Stimulated activated CD8-positive, alpha-beta memory T cell treated with anti-CD3 and anti-CD28 coated beads, Interleukin-7, amount 100 ng/mL, for 1 hour (primary cell): ENCODE measurements at places on chromosomes 1 and 21.

GRCh38 chr1:209727785-209728184 lies 23.1 kb downstream of the HSD11B1 start:
- no peak for DNase-seq

DNA sequence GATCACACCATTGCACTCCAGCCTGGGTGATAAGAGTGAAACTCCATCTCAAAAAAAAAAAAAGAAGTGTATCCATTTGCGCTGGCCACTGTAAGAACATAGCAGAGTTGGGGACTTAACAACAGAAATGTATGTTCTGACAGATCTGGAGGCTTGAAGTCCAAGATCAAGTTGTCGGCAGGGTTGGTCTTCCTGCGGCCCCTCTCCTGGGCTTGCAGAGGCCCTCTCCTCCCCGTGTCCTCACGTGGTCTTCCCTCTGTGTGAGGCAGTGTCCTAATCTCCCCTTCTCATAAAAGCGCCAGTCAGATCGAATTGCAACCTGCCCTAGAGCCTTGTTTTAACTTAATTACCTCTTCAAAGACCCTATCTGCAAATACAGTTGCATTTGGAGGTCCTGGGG lies 52.6 kb downstream of the MT1HL1 start:
- DNase-seq: no peak

DNA sequence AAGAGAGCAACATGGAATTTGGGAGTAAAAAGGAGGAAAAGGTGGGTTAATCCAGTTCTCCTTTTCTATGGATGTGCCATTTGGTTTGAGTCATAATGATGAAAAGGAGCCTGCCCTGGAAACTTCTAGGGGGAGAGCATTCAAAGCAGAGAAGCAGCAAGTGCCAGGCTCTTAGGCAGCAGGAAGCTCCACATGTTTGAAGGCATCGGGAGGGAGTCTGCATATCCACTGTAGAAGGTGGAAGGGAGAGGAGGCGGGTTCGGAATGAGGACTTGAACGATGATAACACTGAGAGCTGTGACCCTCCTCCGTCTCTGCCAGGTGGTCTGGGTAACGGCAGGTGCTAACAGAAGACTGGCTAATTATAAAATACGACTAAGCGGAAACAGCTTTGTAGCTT lies 128.2 kb downstream of the RYR2 start:
- DNase-seq: no peak

DNA sequence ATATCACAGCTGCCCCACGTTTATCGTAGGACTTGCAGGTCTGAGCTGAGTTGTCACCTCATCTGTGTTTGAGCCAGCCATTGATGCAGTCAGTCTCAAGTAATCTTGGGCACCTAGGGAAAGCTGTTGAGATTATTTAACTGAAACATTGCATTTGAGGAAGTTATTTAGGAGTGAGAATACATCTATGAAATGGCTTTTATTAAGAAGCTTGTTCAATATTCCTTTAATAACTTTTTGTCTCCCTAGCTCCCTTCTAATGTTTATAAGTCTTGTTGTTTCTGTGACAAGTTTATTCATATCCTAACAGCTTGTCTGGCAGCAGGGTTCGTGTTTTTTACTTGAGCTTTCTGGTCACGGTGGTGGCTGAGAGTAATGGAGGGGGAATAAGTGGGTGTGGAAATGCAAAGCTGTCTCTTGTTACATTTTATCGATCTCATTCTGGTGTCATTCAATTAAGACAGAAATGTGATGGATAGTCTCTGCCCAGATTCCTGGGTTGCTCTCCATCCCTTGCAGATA lies 555.9 kb downstream of the USP25 start:
- no peak for DNase-seq

DNA sequence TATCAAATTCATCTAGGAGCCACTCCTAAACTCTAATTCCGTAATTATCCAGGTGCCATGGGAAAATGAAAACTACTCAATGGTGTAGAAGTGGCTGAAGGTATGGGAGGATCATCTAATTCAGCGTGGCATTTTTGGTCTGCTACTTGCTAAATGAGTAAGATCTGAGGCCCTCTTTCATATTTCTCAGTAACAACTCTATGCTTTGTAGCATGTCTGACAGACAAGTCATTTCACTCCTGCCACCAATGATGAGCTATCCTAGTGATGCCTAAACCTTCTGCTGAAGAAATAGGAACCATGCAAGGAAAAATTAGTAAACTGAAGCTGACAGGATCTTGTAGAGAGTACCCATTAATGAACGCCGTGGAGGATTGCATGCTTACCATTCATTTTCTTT lies 145.3 kb downstream of the NTNG1 start:
- no peak for DNase-seq

GRCh38 chr1:110615548-110616130 lies 9.5 kb upstream of the KCNA2 start:
- no peak for DNase-seq

DNA sequence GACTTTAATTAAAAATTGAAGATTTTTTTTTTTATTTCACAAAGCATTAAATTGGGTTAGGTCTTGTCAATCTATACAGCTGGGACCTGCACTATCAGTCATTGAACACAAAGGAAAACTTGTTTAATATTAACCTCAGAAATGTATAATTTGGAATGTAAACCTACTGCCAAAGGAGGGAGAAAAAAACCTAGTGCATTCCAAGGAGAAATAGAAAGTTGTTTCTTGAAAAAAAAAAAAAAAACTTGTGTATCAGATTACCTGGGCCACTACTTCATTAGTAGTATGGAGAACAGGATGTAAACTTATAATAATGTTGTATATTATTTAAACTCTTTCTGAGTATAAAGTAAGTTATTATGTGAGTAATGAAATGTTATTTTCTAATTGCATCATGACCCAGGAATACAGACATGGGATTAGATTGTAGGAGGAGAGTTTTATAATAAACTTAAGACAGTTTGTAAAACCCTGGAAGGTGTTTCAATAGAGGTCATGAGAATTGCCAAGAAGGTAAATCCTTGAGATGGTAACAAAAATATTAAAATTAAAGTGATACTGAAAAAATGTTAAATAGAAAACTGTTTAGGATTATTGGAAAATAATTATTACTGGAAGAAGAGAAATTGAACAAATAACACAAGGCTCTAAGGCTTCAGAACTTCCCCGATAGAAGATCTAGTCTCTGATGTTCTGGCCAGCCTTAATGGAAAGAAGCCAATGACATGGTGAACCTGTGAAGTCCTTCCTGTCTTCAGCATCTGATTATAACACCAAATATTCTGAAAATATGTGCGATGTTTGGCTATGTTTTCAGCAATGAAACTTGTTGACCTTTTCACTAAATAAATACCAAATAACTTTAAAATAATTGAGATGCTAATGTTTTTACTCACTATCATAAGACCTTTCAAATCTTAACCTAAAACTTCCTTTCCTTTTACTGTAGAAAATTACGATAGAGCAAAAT lies 412.8 kb upstream of the LYPLAL1 start:
- no peak for DNase-seq

DNA sequence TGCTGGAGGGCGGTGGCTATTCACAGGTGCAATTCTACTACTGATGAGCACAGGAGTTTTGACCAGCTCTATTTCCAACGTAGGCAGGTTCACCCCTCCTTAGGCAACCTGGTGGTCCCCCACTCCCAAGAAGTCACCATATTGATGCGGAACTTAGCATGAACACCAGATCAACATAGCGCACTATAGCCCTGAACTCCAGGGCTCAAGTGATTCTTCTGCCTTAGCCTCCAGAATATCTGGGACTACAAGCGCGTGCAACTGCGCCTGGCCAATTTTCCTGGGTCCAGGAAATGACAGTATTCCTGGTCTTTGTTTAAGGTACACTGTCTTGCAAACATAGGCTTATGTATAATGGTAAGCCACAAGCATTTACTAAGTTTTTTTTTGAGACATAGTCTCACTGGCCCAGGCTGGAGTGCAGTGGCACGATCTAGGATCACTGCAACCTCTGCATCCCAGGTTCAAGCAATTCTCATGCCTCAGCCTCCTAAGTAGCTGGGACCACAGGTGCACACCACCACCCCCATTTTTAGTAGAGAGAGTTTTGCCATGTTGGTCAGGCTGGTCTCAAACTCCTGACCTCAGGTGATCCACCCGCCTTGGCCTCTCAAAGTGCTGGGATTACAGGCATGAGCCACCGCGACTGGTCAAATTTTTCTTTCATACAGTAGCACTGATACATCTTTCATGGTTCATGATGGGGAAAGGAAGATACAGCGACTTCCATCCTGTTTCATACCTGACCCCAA lies 12.6 kb downstream of the MCL1 start:
- DNase-seq: no peak

- DNase-seq: no peak
Observed at GRCh38 chr1:74811436-74812179, 78.7 kb downstream of the TYW3 start.

GRCh38 chr1:83516369-83516768 lies 482.6 kb downstream of the TTLL7 start:
- no peak for DNase-seq

- no peak for DNase-seq
Observed at GRCh38 chr1:73411479-73411878, 786.5 kb downstream of the LRRIQ3 start.

DNA sequence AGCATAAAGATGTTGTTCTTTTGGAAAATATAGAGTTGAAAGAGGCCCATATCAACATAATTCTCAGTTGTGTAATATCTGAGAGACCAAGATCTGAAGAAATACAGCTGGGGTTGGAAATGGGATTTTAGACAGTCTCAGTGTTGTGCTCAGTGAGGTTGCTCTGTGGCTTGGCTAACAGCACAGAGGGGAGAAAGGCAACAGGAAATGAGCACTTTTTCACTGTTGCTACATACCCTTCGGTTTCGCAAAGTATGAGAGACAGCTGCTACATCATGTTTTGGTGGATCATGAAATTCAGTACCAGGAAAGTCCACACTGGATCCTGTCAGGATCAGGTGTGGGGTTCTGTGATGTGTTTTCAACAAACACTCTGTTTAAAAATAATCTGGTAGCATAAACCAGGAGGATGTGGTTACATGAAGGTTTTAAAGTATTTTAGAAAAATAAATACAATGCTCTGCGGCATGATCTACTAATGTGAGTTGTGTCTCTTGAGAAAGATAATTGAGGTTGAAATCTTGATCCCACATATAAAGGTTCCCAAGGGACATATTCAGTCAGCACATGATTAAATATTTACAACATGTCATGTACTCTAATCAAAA lies 7.0 kb upstream of the GPR88 start:
- no peak for DNase-seq

DNA sequence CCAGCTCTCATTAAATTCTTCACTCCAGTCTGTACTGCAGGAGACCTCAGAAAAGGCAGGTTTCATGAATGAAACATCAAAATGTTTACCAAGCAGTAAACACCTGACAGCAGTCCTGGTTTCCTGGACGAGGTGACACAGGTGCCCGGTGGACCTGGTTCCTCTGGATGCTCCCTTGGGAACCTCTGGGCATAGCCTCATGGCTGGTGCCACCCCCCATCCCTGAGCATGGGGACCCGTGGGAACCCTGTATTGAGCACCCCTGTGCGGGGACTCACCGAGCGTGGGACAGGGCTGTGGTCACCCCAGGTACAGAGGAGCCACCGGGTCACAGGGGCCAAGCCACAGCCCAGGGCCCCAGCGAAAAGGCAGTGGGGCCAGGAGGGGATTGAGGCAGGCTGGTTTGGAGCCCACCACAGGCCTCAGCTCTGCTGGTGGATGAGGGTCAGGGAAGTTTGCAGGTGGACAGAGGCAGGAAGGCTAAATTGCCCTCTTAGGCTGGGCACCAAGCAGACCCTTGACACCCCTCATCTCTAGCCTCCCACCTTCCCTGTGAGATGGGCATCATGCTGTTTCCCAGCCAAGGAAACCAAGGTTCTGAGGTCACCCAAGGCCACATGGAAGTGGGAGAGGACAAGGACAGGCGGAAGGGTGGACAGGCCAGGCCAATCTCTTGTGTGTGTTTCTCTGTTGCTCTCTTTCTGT lies 158.4 kb downstream of the PTPRU start:
- no peak for DNase-seq

GRCh38 chr21:37458669-37459276 lies 92.2 kb downstream of the DYRK1A start:
- no peak for DNase-seq

DNA sequence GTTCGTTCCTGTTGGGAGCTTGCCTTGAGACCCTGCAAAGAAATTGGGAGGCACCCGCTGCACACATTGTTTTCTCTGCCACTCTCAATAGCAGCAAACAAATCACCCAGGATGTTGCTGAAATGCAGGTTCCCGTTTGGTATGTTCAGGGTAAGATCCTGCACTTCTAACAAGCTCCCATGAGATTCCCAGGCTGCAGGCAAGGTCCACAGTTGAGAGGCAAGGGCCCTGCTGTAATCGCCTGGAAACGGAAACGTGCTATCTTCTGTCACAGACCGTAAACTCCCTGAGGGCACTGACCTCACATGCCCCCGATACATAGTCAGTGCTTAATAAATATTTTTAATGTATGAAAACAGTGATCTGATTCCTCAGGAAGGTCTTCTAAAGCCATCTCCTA lies 37.8 kb downstream of the XCL1 start:
- no peak for DNase-seq

- no peak for DNase-seq
Observed at GRCh38 chr1:165612062-165612461, 19.0 kb upstream of the MGST3 start.

DNA sequence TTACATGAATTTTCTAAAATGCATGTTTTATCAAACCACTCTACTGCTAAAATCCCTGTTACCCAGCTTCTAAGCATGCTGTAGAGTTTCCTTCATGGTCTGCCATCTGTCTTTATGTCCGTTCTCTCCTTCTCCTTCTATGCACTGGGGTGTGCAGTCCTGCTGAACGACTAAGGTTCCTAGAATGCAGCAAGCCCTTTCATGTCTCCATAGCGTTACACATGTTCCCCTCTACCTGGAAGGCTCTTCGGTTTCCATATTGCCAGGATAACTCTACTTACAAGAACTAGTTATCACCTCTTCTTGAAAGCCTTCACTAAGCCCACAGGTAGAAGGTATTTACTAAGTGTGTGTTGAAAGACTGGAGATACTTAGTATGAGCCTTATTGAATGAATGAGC lies 22.2 kb downstream of the DNM3 start:
- no peak for DNase-seq

GRCh38 chr21:22711636-22712035 lies 1713.4 kb downstream of the NCAM2 start:
- DNase-seq: no peak

GRCh38 chr1:109996476-109996875 lies 11.9 kb downstream of the AHCYL1 start:
- DNase-seq: no peak

- no peak for DNase-seq
Observed at GRCh38 chr1:236066828-236067386, 2.0 kb upstream of the NID1 start.
